HS-5 (cell line): ENCODE measurements at places on chromosomes 3 and 15.

DNA sequence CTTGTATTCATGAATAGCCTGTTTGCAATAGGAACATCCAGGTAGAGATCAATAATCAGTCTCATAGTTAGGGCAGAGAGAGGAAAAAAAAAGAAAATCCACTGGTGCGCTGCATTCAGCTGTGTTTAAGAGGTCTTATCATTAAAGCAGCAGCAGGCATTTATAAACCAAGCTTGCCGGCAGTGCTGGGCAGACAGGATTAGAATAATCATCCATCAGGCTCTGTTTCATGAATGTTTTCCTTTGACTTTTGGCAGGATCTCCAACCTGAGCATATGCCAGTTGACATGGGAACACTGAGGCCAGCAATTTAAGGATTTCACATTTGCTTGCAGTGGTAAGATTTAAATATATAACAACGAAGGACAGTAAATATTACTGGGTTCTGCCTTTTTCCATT lies 305.2 kb upstream of the SEMA6D start:
- no peak for DNase-seq

GRCh38 chr15:32730677-32731654 lies 13.2 kb downstream of the GREM1 start:
- no peak for DNase-seq

DNA sequence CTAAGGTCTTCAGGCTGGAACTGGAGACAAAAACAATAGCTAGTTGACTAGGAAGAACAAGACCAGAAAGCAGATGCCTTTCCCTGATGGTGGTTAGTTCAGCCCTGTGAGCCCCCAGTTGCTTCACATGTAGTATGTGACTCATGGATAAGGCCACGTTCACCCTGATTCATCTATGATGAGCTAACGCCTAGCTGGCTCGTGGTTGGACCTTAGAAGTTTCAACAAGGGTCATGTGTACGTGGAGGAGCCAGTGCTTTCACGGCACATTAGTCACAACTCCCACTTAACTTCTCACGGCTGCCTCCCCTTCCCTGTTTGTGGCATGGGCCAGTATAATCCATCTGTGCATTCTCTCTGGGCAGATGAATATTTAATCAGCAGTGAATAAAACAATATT lies 20.6 kb downstream of the COL8A1 start:
- peak; percentile 96 for DNase-seq

DNA sequence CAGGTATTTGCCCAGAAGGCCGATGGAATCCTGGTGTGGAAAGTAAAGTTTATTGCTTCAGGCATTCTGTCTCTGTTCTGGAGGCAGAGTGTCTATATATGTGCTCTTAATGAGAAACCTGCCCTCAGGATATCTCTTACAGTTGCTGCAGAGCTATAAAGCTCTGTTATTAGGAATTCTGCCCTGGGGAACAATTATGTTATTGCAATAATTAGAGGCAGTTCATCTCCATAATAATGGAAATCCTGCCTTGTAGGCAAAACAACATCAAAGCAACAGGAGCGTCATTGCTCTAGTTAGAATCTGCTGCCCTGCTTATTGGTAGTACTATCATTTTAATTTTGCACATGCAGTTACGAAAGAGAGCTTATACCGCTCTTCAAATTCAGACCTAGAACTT lies 175.6 kb downstream of the IL5RA start:
- no peak for DNase-seq

- DNase-seq, result no peak
These were observed 26.5 kb downstream of the CD200R1 start for GRCh38 chr3:112948346-112948838.

- no peak for DNase-seq
These were observed 1.1 kb downstream of the PDIA5 start for GRCh38 chr3:123067689-123068600.

GRCh38 chr3:53324105-53324504 lies 23.2 kb downstream of the DCP1A start:
- DNase-seq, result no peak

- no peak for DNase-seq
These were observed 31.4 kb upstream of the POU1F1 start for GRCh38 chr3:87307805-87308204.
